Activated CD4-positive, alpha-beta T cell treated with anti-CD3 and anti-CD28 coated beads, Interleukin-2, amount 50 U/mL, for 4 hours (primary cell): ENCODE measurements at places on chromosomes 6 and 20.
A peak's percentile ranks its signal among the peaks of the same experiment; 100 is the strongest.

DNA sequence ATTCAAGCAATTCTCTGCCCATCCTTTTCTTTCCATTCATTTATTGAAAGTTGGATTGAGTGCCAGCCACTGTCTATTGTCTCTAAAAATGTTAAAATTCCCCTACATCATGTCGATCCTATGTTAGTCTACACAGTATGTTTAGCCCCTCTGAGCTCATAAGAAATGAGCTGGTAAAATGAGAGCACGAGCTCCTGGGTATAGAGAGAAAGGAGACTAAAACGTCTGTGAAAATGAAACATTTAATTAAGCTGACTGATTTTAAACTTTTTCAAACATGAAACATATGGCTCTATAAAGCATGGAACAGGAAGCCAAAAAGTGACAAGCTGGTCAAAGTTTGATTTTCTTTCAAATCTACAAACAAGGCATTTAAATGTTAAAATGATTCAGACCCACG lies 104.0 kb upstream of the ASF1A start:
- DNase-seq, result no peak

GRCh38 chr6:11214084-11214833 lies 18.2 kb downstream of the NEDD9 start:
- DNase-seq, result no peak

DNA sequence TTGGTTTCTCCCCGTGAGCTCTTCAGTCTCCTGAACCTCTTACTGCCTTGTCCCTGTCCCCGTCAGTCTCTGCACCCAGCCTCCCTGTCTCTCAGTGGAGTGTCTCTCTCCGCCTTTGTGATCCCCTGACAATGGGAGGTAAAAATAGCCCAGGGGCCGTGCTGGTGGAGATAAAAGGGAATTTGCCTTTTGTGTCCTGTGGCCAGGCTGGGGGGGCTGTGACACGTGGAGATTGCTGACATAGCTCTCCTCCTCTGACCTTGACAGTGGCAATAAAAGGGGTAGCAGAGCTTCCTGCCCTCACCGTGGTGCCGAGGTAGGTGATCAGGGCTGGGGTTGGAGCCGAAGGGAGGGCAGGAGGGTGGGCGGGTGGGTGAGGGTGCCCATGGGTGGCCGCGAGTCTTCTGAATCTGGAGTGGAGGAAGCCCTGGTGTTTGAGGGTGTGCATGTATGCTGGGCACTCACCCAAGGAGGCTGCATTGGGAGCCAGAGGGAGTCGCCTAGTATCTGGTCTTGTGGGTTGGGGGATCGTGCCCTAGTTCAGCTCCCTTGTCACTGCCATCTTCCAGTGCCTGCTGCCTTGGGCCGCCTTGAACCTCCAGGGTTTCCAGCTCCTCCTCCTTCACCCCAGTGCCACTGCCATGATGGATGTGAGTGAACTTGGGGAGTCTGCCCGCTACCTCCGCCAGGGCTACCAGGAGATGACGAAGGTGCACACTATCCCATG lies 21.9 kb downstream of the MYH7B start:
- no peak for DNase-seq

DNA sequence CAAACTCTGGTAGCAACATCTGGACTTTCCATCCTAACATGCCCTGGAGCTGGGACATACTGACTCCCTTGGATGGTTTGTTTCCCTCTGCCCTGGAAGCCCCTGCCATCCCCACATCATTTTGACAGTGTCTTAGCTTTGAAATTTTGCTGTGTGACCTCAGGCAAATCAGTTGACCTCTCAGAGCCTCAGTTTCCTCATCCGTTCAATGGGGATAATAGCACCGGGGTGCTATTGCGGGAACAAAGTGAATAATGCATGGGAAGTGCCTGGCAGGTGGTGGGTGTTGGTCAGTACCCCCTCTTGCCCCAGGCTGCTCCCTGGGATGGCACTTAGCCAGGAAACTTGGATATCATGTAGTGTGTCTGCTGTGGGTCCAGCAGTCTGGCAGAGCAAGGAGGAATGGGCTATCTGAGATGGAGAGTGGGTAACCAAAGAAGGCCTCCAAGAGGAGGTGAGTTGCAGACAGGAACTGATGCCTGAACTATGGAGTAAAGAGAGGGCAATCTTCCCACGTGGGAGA lies 88.6 kb downstream of the MRPL14 start:
- no peak for DNase-seq

- no peak for DNase-seq
Observed at GRCh38 chr6:138440758-138441357, 36.8 kb downstream of the HEBP2 start.

DNA sequence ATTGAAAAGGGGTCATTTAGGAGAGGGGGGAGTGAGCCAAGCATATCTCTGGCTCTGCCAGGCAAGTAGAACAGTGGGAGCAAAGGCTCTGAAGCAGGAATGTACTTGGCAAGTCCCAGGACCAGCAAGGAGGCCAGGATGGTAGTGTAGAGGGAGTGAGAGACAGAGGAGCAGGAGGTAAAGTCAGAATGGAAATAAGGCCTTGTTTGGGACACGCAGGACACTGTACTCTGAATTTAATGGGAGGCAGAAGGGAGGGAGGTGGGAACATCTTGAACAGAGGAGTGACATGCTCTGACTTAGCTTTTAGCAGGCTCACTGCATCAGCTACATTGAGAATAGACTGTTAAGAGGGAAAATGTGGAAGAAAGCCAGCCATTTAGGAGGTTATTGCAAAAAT lies 37.0 kb upstream of the ENPP1 start:
- no peak for DNase-seq

- no peak for DNase-seq
Observed at GRCh38 chr6:148566664-148567350, 180.0 kb upstream of the UST start.

DNA sequence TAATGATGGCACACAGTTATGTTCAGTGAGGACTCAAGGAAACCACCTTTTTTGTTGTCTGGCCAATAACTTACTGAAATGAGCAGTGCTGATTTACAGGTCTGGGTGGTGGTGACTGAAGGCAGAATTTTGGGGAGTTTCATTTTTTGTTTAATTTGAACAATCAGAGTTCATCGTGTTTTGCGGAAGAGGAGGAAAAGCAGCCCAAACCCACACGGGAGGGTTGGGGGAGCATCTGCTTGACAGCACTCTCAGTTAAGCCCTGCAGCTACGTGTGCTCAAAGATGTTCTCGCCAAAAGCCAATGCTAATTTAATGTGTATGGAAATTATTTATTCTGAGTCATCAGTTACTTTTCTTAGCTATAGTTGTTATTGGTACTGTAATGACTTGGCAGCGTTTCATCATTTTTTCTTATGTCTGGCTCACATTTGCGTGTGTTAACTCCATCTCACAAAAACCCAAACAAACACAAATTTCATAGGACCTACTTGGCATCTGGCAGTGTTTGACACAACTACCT lies 89.2 kb downstream of the UST start:
- peak; percentile 2 for DNase-seq
